ENCODE measurements at places on chromosomes 2 and 18.

GRCh38 chr2:162177301-162177700 is 25.3 kb upstream of the GCG start:
- DNase-seq = no peak

DNA sequence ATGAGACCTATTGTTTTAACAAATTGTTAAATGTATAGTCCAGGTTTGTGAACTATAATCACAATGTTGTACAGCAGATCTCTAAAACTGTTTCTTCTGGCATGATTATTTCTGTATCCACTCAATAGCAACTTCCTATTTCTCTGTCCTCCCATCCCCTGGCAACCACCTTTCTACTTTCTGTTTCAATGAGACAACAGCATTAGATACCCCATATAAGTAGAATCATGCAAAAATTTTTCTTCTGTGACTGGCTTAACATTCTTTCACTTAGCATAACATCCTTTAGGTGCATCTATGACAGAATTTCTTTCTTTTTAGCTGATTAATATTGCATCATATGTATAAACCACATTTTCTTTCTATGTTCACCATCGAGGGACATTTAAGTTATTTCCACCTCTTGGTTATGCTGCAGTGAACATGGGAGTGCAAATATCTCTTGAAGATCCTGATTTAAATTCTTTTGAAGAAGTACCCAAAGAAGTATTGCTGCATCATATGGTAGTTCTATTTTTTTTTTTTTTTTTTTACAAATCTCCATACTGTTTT is 713.5 kb downstream of the LRP1B start:
- no peak for DNase-seq

DNA sequence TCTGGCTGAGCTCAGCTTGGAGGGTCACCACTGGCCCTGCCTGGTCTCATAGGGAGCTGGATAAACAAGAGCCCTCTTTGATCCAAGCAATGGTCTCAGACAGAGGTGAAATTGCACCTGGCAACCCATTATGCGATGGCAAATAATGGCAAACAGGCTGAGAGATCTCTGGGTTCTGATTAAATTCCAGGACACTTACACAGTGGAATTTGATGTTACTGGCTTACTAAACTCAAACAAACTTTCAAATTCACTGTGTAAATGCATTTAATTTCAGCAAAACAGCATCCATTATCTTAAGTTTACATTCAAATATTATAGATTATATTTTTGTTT is 19.5 kb upstream of the STAT4 start:
- peak; percentile 12 for DNase-seq

GRCh38 chr2:198776616-198777406 is 680.9 kb downstream of the SATB2 start:
- DNase-seq = no peak

DNA sequence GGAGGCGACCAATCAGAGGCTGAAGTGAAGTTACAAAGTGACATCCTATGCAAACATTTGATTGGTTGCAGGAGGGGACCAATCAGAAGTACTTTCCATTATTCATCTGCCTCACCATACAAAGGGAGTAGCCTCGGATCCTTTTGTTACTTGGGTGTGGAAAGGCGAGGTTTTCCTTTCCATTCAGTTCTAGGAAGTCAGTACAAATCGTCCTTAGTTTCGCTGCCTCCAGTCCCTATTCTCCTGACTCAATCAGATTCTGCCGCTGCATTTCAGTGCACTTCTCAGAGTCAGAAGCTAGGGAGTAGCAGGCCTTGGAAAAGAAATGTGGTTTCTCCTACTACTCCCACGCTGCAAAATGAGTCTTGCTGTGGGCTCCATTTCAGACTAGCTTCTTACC is 149.4 kb downstream of the DTNA start:
- no peak for DNase-seq
